ENCODE measurements at places on chromosomes 4 and X.

GRCh38 chrX:40411340-40412111, 169.2 kb upstream of the ATP6AP2 start:
- DNase-seq, result peak; percentile 16

DNA sequence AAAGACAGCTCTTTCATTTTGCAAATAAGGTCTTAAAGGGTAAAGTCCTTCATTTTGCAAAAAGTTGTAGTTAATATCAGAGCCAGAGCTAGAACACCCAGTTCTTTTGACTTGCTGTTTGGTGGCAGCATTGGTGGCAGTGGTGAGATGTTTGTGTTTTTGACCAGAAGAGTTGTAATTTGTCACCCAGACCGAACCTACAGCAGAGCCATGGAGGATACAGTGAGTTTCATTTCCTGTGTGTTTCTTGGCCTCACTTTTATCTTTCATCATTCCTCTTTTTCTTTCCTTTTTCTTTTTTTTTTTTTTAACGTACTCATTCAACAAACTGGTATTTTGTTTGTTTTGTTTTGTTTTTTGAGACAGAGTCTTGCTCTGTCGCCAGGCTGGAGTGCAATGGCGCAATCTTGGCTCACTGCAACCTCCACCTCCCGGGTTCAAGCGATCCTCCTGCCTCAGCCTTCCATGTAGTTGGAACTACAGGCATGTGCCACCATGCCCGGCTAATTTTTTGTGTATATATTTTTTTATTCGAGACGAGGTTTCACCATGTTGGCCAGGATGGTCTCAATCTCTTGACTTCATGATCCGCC, 116.4 kb downstream of the AFF1 start:
- DNase-seq, result no peak

DNA sequence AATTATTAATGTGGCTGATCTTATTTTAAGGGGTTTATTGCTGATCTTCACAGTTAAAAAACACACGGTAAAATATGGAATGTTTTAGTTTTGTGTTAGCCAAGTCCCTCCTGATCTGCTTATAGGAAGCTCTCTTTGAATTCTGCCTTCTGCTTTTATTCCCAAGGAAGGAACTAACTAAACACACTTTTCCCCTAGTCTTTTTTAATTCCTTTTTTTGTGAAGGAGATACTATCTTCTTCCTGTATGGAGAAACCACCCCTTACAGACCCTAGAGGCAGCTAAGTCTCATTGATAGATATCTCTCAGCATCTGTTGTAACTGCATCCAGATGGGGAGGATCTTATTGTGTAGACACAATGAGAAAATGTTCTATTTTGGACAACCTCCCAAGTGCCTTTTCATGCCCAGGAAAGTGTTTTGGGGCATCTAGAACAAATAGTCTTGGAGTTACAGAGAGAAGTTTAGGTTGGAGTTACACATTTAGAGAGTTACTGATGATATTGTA, 64.4 kb downstream of the AFF1 start:
- DNase-seq, result peak; percentile 29

- no peak for DNase-seq
Measured at GRCh38 chrX:140715787-140716186, 6.2 kb downstream of the LINC00632 start.

DNA sequence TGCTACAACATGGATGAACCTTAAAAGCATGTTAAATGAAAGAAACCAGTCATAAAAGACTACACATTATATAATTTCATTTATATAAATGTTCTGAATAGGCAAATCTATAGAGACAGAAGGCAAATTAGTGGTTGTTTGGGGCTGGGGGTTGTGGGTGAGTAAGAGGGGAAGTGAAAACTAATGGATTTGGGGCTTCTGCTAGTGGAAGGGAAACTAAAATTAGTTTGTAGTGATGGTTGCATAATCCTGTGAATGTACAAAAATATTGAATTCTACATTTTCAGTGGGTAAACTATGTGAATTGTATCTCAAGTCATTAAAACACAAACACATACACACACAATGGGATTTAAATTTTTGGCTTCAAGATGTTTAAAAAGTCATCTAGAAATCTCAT, 25.4 kb upstream of the LIMCH1 start:
- peak; percentile 77 for DNase-seq

DNA sequence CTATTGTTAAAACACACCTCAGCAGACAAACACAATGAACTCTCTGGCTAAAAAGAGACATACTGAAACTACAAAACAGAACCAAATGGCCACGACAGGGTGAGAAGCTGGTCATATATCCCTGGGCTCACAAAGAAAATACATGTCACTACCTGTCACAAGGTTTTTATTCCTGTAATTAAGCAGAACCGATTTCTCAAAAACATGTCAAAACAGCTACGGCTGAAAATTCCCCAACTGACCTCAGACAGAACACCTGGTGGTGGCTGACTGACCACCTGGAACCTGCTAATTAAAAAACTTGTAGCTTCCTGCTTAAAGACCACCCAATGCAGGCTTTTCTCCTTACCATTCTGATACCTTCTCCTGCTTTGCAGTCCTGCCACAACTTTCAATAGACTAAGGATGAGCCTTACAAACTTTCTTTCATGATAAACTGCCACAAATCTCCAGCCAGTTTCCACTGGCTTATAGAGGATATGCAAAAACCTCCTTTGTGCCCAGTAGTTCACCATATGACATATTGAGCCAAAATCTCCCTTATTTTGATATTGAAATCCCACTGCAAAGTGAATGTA, 571.9 kb downstream of the SPOCK3 start:
- no peak for DNase-seq

- DNase-seq, result peak; percentile 22
Measured at GRCh38 chr4:87209182-87209581, 11.2 kb downstream of the KLHL8 start.

DNA sequence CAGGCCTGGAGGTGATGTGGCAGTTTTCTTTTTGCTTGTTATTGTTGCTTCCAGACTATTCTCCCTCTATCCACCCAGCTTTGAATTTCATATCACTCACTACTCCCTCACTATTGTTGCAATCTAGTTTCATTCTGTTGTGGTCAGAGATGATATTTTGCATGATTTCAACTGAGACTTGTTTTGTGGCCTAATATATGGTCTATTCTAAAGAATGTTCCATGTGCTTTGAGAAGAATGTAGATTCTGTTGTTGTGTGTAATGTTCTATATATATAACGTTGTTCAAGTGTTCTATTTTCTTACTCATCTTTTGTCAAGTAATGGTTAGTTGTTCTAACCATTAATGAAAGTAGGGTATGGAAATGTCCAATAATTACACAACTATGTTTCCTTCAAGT, 59.0 kb downstream of the THOC2 start:
- DNase-seq, result no peak

- no peak for DNase-seq
Measured at GRCh38 chr4:33107814-33108213, 2387.6 kb downstream of the PCDH7 start.

DNA sequence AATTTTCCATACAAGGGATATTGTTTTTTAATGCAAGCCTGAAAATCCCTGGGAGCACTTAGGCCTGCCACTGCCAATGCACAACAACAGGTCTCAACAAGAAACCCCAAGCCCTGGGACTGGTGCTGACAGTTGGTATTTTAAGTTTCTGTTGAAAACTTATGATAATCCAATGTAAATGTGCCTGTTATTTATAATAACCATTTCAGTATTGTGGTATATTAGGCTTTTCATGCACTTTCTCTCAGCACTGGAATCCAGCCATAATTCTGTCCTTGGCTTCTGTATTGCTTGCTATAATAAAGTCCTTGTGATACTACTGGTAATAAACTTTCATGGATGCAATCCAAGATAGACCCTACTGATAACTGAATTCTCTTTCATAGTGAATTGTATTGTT, 218.9 kb downstream of the PCDH7 start:
- no peak for DNase-seq

DNA sequence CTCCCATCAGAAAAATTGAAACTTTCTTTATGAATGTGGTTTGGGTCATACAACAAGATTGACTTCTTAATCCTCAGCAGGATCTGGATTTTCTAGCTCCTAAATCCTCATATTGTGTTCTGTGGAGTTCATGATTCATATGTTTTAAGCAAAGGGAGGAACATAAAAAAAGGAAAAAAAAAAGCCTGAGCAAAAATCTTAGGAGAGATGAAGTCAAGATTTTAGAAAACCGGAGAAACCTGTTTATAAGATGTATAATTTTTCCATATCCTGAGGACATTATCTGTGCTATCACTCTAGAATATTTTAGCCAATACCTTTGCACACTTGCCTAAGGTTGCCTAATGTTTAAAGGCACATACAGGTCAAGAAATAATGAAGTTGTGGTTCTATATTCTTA, 7.0 kb upstream of the EREG start:
- DNase-seq, result no peak

DNA sequence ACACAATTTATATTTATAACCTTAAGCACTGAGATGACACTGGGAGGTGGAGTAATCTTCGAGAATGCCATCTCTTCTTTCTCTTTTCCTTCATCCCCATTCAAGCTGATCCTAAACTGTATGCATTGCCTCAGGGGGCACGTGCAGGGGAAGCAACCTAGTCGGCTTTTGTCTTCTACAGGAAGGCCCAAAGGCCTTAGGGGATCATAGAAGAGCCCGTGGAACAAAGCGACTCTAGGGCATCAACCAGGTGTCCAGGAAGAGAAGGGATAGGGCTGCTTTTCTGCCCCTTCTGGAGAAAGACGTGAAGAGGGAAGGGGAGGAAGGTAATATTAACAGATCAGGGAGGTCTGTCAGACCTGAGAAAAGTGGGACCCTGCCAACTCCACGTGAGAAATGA, 6.9 kb upstream of the TLR8 start:
- DNase-seq, result no peak

GRCh38 chr4:80507507-80507906, 172.0 kb downstream of the CFAP299 start:
- DNase-seq, result no peak

DNA sequence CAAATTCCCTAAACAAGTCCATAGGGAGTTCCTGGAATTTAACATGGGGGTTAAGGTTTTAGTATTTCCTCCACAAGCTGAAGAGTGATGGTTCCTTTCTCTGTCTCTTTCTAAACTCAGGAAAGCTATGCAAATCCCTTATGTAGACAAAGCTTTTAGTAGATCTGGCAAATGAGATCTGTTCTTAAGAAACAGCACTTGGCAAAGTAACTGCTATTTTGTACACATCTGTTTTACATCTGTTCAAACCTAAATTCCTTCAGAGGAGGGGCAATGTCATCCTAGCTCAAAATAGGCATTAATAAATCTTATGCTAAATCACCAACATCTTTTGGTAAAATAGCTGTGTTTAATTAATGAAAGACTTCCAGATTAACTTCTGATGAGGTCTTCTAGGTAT, 137.8 kb upstream of the TBC1D9 start:
- DNase-seq, result no peak

DNA sequence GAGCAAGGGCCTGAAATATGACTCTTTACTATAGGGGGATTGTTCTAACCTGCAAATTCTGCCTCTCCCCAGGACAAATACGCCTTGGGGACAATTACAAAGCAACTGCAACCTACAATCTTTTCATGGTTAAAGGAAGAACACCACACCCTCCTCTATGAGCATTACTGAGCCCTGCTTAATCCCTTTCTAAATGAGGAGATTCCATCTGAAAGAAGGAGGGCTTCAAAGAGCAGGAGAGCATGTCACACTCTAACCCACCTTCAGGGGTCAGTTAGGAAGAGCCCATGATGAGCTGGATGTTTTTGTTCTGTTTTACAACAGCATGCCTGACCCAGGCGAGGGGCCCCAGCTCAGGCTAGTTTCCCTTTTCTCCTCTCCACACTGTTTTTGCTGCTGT, 134.0 kb upstream of the ANXA3 start:
- no peak for DNase-seq

- DNase-seq, result no peak
Measured at GRCh38 chr4:83237591-83237990, 47.0 kb downstream of the COQ2 start.

DNA sequence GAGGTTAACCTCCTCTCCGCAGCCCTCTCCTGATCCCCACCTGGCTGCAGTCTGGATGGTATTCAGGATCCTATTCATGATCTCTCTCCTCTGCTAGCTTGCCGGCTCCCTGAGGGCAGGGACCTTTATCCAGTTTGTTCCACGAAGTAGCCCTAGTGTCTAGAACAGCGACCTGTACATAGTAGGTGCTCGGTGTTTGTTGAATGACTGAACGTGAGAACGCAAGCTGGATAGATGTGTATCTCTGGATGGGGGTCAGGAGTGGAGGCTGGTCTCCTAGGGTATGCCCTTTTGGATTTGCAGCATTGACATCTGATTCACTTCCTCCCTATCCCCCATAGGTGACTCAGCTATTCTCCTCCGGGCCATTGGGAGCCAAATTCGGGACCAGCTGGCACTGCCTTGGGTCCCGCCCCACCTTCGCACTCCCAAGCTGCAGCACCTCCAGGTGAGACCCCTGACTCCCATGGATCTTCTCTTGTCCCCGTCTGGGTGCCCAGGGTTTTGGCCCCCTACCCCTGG, 7.3 kb downstream of the CCDC22 start:
- no peak for DNase-seq

DNA sequence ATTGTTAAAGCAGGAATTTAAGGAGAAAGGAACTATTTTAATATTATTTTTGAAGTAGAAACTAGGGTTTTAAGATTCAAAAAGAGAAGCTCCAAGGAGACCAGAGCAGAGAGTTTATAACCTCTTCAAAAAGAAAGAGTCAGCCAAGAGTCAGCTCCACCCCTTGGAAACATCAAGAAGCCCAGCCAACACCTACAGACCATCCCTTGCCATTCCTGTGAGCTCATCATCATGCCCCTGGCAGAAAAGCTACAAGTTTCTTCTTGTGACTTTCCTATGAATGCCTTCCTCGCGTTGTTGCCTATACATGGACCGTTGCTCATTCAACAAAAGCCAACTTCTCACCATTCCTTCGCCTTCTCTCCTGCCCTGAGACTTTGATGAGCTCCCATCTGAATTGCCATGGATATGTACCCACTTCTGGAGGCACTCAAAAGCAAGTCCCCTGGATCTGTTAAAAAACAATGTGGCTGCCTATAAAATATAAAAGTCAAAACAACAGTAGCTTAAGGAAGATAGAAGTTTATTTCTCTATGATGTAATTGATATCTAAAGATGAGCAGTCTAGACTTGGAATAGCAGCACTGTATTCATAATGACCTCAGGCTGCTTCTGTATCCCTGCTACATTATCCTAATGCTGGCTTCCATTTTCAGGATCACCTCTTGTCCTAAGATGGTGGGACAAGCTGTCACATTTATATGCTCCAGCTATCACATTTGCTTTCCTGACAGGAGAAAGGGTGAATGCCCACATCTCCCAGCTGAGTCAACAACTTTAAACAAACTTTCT, 20.3 kb downstream of the PLRG1 start:
- DNase-seq, result no peak

GRCh38 chr4:94345969-94346368, 3.3 kb upstream of the HPGDS start:
- DNase-seq, result peak; percentile 19

DNA sequence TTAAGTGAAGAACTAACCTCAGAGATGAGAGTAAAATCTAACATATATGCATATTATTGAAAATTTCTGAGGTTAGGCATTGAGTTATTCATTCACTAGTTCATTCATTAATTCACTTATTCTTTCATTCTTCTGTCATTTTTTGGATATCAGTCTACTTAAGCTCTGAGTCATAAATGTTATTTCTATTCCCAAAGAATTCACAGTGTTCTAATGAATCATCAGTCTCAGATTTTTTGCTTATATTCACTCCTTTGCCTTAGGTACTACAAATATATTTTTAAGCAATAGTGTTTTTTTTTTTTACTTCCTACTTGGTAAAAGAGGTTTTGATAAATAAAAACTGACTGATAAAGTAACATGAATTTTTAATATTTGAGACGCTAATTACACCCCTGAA, 95.2 kb upstream of the DKK2 start:
- DNase-seq, result no peak
